Glomerular endothelial cell (primary cell): ENCODE measurements at places on chromosomes 11 and 22.

GRCh38 chr11:11998091-11998781 lies 10.2 kb downstream of the DKK3 start:
- DNase-seq, result no peak

- no peak for DNase-seq
Measured at GRCh38 chr22:37288521-37288920, 6.2 kb downstream of the CYTH4 start.

DNA sequence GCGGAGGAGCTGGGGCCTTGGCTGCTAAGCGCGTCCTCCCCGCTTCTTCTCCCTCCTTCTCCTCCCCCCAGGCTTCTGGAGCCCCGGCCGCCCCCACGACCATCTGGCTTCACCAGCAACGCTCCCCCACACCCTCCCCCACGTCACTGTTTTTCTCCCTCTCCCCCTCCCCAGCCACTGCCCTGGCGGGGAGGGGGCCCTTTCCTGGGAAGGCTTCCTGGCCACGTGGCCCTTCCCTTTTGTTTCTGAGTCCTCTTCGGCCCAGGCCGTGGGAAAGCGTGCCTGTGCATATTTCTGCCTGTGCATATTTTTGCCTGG lies 27.7 kb downstream of the RTN4R start:
- no peak for DNase-seq

GRCh38 chr11:94958121-94958696 lies 15.1 kb downstream of the CWC15 start:
- DNase-seq, result no peak

GRCh38 chr11:67179892-67180490 lies 60.9 kb downstream of the KDM2A start:
- DNase-seq, result no peak

- DNase-seq, result no peak
Measured at GRCh38 chr22:25351631-25352293, 132.3 kb downstream of the CRYBB2 start.

DNA sequence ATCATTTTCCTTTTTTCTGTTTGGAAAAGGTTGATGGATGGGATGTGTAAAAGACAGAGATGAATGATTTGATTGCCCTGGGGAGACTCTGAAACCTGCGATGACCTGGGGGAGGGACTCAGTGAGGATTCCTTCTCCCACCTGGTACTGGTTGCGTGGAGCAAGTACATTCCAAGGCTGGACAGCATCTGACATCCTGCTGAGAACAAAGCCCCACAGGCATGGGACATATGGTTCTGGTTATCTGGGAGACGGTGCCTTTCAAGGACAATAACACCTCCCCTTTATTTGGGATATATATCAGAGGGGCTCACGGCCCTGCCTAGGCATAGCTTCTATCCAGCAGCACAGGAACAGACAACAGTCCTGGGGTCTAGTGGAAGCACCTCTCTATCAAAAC lies 527.8 kb downstream of the METTL15 start:
- DNase-seq, result no peak

- no peak for DNase-seq
Measured at GRCh38 chr11:120134931-120135228, 3.0 kb downstream of the TRIM29 start.

DNA sequence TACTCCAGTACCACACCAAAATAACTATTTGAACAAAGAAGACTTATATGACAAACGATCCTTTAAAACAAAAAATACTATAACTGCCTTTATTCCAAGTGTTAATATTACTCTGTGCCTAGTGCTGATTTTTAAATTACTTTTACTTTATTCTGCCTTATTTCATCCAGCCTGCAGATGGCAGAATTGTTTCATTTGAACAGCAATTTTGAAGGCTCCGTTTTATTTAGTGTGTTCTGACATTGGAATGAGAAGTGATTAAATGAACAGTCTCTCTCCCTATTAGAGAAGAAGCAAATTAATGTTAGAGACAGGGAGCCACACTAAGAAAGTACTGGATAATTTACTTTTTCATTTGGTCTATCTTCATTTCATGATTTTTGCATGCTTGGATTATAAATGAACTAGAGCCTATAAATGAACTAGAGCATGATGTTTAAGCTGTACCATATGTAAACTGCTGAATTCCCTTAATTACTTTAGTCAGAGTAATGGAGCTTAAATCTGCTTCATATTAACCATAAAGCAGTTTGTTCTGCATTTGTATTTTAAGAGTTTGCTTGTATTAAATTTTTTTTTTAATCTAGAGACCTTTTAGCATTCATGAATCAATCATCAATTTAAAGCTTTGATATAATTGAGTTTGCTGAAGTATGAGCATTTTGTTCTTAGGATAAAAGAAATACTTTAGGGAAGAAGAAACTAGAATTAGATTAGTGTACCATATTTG lies 9.8 kb downstream of the PDHX start:
- no peak for DNase-seq

DNA sequence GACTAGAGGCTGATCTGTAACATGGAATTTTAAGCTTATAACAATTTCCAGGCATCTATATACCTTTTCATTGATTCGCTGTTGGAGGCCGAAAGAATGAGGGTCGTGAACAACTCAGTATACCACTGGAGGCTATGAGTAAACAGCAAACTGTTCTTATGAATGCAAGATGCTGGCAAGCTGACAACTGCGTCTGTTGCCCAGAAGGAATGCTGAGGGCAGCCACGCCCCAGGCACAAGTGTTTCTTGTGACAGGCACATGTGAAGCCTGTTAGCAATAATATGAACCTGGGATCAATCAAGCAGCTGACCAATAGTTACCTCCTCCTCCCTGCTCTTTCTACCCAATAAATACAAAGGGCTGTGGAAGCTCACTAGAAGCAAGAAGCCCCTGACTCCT lies 15.3 kb downstream of the RTCB start:
- no peak for DNase-seq

- no peak for DNase-seq
Measured at GRCh38 chr22:46678785-46679700, 58.9 kb downstream of the GRAMD4 start.

DNA sequence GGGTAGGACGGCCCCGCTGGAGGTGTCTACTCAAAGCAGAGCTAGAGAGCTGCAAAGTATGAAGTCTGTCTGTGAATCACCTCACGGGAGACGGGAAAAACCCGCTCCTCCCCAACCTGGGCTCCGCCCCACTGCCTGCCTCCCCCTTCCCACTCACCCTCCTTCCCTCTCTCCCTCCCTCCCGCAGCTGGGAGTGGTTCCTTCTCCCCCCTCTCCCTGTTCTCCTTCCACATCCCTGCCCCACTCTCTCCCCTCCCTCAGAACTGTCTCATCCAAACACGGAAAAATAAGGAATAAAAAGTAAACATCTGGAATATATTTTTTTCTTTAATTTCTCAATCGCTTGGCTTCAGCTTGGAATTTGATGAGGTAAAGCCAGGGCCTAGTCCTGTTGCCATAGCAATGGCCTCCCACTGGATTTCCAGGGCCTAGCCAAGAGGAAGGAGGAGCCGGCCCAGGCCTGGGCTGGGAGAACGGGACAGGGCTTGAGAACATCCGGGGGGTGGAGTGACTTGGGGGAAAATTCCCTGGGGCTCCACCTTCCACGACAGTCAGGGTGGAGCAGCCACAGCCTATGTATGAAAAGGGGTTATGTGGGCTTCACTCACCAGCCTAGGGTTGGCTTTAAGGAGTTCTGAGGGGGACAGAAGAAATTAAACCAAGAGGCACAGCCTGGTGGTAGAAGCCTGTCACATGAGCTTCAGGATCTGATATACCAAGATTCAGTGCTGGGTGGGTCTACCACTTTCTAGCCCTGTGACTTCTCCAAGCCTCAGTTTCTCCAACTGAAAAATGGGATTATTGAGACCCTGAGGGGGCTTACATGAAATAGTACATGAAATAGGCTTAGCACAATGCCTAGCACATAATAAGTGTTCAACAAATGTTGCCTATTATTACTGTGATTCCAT lies 2.2 kb downstream of the TNKS1BP1 start:
- DNase-seq, result no peak

DNA sequence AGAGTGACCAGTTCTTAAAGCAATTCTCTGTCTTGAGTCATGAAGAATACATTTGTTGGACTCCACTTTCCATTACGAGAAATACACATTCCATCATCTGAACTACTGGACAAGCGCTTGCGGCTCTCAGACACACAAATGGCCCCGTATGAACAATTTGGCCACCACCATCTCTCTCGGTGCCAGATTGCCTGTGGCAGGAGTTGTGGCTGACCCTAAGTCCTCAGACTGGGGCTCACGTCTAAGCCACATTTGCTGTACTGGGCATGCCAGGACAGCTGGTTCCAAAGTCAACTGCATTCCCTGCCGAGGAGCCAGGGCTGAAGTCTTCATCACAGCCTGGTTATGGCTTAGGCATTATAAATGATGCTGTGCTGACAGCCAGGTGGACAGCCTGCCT lies 227.5 kb downstream of the MIAT start:
- no peak for DNase-seq

DNA sequence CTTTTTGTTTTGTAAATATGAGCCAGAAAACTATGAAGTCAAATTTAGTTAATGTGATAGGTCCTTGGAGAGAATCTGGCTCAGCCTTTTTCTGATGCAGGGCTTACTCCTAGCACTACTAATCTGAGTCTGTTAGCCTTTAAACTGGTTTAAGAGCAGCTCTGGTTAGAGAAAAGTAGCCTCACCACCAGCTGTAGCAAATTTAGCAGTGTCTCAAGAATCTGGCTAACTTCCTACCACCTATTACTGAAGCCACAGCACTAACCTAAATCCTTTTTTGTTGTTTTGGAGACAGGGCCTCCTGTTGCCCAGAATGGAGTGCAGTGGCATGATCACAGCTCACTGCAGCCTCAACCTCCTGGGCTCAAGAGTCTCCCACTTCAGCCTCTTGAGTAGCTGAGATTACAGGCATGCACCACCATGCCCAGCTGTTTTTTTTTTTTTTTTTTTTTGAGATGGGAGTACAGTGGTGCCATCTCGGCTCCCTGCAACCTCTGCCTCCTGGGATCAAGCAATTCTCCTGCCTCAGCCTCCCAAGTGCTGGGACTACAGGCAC lies 13.9 kb downstream of the RBM4B start:
- no peak for DNase-seq

- no peak for DNase-seq
Measured at GRCh38 chr22:31193092-31193491, 19.0 kb upstream of the LIMK2 start.

- DNase-seq, result no peak
Measured at GRCh38 chr11:76008474-76008873, 193.5 kb downstream of the UVRAG start.

GRCh38 chr11:22317656-22318055 lies 20.5 kb upstream of the SLC17A6 start:
- no peak for DNase-seq

DNA sequence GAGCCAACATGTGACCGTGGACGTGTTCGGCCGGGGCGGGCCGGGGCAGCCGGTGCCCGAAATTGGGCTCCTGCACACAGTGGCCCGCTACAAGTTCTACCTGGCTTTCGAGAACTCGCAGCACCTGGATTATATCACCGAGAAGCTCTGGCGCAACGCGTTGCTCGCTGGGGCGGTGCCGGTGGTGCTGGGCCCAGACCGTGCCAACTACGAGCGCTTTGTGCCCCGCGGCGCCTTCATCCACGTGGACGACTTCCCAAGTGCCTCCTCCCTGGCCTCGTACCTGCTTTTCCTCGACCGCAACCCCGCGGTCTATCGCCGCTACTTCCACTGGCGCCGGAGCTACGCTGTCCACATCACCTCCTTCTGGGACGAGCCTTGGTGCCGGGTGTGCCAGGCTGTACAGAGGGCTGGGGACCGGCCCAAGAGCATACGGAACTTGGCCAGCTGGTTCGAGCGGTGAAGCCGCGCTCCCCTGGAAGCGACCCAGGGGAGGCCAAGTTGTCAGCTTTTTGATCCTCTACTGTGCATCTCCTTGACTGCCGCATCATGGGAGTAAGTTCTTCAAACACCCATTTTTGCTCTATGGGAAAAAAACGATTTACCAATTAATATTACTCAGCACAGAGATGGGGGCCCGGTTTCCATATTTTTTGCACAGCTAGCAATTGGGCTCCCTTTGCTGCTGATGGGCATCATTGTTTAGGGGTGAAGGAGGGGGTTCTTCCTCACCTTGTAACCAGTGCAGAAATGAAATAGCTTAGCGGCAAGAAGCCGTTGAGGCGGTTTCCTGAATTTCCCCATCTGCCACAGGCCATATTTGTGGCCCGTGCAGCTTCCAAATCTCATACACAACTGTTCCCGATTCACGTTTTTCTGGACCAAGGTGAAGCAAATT lies 1.8 kb downstream of the FUT4 start:
- DNase-seq, result no peak

- no peak for DNase-seq
Measured at GRCh38 chr22:49238181-49239141, 589.2 kb downstream of the BRD1 start.

GRCh38 chr11:105236664-105237063 lies 97.1 kb upstream of the CARD18 start:
- DNase-seq, result no peak

- no peak for DNase-seq
Measured at GRCh38 chr11:120331301-120331996, 4.8 kb upstream of the ARHGEF12 start.

DNA sequence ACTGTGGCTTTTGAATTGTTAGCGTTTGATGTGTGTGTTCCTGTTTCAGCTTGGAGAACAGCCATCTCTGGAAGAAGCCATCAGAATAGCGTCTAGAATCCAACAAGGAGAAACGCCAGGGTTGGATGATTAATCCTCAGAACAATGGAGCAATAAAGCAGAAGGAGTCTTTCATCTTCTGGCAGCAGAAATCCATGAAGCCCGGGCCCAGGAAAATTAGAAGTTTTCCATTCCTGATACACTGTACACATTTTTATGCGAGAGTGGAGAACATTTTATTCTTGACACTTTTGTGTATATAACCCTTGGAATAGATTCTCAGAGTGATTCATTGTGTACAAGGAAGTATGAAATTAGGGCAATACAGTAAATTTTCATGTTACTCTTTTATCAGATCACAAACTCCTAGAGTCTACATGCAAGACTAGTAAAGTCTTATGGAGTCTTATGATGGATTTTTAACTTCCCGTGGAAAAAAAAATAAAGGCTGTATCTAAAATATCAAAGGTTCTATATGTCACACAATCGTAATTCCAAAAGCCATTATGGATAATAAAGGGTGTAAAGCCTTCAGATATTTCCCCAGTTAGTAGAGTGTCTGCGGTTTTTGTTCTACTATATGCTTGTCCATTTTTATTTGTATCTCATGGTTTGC lies 45.9 kb upstream of the WEE1 start:
- peak; percentile 87 for DNase-seq
